ENCODE measurements at places on chromosomes 11 and 22.

GRCh38 chr11:119432484-119433357, 9.7 kb upstream of the THY1 start:
- DNase-seq: no peak

DNA sequence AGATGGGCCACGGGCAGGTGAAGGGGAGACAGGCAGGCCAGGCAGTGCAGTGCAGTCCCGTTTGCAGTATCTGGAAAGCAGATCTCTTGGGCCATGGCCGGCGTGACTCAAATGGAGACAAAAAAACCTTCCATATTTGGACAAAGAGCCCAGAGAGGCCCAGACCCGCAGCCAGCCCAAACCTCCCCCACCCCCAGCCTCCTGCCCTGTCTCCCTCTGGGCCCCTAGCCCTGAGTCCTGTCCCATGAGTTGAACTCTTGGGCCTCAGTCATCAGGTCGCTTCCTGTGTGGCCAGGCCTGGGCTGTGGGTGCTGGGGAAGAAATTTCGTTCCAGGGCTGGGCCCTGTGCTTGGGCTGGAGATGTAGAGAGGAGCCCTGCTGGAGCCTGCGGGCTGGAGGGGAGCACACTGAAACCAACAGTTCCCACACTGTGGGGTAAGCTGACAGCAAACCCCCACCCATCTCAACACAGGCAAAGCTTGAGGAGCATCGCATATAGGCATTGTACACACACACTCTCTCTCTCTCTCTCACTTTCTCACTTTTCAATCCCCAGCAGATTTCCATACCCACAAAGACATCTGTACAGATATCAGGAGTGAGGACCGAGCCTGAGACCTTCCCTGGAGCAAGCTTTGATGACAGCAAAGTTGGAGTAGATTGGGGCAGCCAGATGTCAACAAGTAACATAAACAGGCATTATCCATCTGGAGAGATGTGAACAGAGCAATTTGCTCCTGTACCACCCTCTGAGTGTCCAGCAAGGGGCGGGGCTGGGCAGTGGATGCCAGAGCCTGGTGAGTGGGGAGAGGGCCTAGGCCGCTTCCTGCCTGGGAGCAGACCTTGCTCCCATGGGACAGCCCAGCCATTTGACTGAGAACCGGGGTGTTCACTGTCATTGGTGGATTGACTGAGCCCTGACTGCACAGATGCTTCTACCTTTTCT, 17.2 kb downstream of the ARHGEF17 start:
- DNase-seq: no peak

- no peak for DNase-seq
Measured at GRCh38 chr11:1796413-1797011, 32.8 kb upstream of the CTSD start.

GRCh38 chr11:126229858-126230540, 18.4 kb downstream of the FAM118B start:
- no peak for DNase-seq

GRCh38 chr11:104856607-104857006, 41.7 kb downstream of the CASP12 start:
- DNase-seq: no peak

DNA sequence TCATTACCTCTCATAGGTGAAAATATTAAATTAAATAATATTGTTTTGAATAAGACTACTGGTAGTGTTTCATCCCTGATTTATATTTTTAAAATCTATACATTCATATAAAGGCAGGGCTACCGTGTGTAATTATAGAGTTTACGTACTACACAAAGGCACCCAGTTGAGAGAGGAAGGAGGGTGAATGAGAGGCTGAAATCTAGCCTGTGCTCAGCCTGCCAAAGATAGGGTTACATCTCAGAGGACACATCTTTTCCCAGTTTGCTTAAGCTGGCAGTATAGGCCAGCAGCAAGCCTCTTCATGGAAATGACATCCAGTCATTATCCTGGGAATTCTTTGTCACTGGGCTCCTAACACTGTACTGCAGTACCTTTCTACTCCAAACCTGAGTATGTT, 7.5 kb upstream of the B3GNT6 start:
- peak; percentile 39 for DNase-seq

Measured in hematopoietic multipotent progenitor cell treated with erythropoietin and hydrocortisone succinate and interleukin-3 and kit ligand, for 15 days (in vitro differentiated cells).